NCI-H1048 (cell line): ENCODE measurements at places on chromosomes 6 and 20.

- DNase-seq: no peak
Measured at GRCh38 chr6:41345901-41346300, 10.5 kb downstream of the NCR2 start.

- no peak for DNase-seq
Measured at GRCh38 chr20:24705486-24705885, 236.1 kb downstream of the SYNDIG1 start.

GRCh38 chr20:9660236-9660868 is 146.0 kb downstream of the LAMP5 start:
- no peak for DNase-seq

GRCh38 chr20:58268936-58269619 is 40.4 kb upstream of the RAB22A start:
- no peak for DNase-seq

GRCh38 chr6:100305209-100305869 is 159.4 kb downstream of the SIM1 start:
- DNase-seq: no peak

DNA sequence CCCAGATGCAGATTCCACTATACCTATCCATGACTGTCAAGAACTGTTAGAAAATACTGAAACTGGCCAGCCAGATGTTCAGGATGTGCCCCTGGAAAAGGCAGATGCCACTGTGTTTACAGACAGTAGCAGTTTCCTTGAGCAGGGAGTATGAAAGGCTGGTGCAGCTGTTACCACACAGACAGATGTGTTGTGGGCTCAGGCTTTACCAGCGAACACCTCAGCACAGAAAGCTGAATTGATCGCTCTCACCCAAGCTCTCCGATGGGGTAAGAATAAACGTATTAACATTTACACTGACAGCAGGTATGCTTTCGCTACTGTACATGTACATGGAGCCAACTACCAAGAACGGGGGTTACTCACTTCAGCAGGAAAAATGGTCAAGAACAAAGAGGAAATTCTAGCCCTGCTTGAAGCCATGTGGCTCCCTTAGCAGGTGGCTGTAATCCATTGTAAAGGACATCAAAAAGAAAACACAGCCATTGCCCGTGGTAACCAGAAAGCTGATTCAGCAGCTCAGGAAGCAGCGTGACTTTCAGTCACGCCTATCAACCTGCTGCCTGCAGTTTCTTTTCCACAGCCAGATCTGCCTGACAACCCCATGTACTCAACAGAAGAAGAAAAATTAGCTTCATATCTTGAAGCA is 459.7 kb upstream of the HTR1E start:
- no peak for DNase-seq

DNA sequence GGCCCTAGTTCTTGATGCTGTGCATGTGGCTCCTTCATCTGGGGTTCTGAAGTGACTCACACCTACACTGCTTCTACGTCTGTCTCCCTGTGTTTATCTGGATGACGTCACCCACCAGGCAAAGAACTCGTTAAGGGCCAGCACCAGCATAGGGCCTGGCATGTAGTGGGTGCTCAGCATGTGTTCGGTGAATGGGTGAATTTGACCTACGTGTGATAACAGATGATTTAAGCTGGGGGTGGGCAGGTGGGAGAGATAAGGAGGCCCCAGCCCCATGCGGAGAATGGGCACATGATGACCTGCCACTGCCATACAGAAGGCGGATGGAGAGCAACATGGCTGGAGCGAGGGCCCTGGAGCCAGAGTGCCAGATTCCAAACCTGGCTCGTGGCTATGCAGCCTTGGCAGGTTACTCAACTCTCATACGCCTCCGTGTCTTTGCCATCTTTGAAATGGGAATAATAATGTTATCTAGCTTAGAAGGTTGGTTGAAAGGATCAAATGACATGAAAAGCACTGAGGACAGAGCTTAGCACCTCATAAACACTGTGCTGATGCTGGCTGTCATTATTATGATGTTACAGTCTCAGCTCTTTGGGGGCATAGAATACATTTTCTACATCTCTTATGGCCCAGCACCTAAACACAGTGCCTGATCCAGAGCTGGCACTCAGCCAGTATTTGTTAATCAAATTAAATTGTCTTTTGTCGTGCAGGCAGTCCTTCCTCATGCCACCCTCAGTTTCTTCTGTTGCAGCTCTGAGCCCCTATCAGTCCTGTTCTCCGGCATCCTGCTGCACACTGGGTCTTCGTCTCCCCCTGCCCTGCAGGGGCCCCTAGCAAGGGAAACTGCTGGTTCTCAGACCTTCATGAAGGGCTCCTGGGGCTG is 39.6 kb downstream of the VEGFA start:
- no peak for DNase-seq

DNA sequence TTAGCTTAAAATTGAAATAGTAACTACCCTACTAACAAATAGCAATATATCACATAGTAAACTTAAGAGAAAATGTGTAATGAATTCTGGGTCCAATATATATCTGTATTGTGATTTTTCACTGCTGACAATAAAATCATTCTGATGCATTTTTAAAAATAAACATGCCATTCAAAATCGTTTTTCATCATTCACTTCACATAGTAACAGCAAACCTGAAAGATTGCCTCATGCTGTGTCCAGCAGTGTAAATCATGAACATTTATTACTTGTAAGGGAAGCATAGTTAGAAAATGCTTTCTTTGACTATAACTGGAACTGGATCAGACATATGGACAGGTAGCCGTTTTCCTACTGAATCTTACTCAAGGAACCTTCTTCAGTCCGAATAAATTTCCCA is 446.1 kb downstream of the UTRN start:
- no peak for DNase-seq

DNA sequence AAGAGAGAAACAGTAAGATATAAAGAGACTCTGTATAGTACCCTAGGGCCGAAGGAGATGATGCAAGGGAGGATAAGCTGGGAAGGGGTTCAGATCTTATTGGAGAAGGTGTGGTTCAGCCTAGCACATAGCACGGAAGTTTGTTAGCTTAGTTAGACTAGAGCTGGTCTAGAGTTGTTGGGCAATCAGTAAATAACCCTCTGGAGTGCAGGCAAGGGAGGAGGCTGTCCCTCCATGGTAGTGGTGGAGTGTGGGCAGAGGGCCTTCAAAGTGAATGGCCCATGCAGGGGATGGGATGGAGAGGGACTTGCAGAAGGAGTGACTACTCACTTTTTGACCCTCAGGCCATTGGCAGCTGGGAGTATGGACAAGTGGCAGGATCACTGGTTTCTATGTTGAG is 20.0 kb downstream of the TULP4 start:
- no peak for DNase-seq

- DNase-seq: no peak
Measured at GRCh38 chr6:131331151-131331550, 195.9 kb downstream of the AKAP7 start.

DNA sequence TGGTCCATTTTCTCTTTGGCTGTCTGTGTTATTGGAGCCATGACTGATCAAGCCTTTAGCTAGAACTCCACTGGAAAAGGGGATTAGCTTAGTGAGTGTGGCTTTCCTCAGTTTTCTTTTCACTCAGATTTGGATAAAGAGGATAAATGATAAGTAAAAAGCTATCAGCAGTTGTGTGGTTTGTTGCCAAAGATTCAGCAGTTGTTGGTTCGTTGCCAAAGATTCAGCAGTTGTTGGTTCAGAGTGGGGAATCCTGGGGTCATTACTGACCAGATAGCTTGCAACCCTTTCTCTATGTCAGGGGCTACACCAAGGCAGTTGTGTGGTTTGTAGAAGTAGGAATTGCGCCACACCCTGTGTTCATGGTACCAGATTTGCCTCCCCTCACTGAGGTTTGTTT is 107.7 kb upstream of the SCP2D1 start:
- DNase-seq: no peak

DNA sequence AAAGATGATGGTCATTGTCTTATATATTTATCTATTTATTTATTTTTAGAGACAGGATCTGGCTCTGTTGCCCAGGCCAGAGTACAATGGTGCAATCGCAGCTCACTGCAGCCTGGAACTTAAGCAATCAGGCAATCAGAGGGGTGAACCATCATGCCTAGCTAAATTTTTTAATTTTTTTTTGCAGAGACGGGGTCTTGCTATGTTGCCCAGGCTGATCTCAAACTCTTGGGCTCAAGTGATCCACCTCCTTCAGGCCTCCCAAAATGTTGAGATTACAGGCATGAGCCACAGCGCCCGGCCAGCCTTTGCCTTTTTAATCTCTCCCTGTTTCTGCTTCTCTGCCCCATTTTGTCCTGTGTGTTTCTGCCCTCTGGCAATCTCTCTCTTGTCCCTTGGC is 102.2 kb downstream of the NCR2 start:
- DNase-seq: no peak

DNA sequence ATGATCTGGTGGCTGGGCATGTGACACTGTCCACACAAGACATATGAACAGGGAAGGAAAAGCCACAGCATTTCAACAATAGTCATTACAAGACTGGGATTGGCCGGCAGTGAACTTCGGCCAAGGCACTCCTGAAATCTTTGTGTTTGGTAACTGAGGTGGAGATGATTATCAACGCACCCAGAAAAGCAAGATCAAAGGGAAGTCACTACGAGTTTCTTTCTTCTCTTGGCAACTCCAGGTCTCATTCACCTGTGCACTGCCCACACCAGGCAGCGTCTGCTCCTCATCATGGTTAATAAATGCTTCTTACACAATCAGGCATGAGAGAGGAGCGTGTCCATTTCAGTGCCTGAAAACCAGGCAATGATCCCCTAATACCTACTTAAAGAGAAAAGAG is 20.5 kb upstream of the FOXC1 start:
- no peak for DNase-seq

DNA sequence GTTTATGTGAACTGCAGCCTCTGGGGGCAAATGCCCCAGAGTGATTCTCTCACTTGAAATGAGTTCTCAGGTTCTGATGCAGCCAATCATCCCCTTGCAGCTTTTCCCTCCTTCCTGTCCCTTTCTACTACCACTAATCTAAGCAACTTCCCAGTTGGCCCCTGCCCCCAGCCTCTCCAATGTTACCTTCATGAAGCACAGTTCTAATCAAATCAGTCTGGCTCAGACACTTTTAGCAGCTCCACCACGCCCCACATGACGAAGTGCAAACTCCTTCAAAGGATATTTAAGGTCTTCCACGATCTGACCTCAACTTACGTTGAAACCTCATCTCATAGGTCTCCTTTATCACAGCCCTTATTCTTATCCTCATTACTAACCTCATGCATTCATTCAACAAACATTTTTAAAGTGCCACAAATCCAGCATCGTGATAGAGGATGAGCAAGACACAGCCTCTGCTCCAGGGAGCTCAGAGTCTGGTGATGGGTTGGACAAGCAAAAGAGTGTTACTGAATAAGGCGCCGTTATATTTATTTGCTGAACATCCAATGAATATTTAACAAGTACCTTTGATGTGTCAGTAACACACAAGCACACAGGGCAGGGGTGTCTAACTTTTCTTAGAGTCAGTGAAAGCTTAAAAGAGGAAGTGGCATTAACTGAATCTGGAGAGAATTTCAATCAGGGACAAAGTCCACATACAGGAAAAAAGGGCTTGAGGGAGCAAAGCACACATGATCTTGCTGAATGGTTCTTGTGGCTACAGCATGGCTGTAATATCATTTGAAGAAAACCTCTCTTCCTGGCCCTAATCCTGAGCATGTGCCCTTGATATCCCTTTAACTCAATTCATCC is 20.4 kb upstream of the DTNBP1 start:
- no peak for DNase-seq

DNA sequence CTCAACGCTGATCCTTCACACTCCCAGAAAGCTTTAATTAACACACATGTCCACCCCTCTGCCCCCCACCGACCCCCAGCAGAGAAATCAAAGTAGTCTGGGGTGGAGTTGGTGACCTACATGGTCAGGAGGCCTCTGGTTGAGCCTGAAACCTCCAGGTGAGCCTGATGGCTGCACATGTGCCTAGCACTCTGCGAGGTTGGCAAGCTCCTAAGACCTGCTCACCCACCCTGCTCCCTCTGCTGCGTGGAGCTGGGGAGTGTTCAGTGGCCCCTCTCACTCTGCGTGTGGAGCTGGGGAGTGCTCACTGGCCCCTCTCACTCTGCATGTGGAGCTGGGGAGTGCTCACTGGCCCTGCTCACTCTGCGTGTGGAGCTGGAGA is 7.9 kb upstream of the YTHDF1 start:
- no peak for DNase-seq

DNA sequence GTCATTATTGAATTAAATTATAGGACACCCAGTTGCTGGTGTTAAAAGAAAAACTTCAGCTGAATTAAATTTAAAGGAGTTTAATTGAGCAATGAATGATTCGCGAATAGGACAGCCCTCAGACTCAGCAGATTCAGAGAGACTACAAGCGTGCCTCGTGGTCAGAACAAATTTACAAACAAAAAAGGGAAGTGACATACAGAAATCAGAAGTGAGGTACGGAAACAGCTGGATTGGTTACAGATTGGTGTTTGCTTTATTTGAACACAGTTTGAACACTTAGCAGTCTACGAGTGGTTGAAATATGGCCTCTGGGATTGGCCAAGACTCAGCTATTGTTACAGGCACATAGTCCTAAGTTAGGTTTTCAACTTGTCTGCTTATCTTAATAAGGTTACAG is 25.8 kb upstream of the TNFRSF21 start:
- no peak for DNase-seq

DNA sequence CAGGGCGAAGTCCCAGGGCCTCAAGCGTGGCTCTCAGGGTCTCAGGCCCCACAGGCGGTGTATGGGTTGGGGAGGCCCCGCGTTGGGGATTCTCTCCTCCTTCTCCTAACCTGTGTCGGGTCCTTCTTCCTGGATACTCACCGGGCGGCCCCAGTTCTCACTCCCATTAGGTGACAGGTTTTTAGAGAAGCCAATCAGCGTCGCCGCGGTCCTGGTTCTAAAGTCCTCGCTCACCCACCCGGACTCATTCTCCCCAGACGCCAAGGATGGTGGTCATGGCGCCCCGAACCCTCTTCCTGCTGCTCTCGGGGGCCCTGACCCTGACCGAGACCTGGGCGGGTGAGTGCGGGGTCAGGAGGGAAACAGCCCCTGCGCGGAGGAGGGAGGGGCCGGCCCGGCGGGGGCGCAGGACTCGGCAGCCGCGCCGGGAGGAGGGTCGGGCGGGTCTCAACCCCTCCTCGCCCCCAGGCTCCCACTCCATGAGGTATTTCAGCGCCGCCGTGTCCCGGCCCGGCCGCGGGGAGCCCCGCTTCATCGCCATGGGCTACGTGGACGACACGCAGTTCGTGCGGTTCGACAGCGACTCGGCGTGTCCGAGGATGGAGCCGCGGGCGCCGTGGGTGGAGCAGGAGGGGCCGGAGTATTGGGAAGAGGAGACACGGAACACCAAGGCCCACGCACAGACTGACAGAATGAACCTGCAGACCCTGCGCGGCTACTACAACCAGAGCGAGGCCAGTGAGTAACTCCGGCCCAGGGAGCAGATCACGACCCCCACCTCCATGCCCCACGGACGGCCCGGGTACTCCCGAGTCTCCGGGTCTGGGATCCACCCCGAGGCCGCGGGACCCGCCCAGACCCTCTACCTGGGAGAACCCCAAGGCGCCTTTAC is at the start of gene HLA-G:
Gene HLA-G (plus strand): TSS at position 247 of the 892 bp plus-strand sequence. CDS start 20 bp downstream, at position 267.
- DNase-seq: no peak
